Activated effector memory CD4-positive, alpha-beta T cell treated with Interleukin-2 at 50 U/mL for 16 hours (primary cell): ENCODE measurements at places on chromosomes 12 and 14.

GRCh38 chr12:89309815-89310214, 42.5 kb downstream of the DUSP6 start:
- no peak for DNase-seq

DNA sequence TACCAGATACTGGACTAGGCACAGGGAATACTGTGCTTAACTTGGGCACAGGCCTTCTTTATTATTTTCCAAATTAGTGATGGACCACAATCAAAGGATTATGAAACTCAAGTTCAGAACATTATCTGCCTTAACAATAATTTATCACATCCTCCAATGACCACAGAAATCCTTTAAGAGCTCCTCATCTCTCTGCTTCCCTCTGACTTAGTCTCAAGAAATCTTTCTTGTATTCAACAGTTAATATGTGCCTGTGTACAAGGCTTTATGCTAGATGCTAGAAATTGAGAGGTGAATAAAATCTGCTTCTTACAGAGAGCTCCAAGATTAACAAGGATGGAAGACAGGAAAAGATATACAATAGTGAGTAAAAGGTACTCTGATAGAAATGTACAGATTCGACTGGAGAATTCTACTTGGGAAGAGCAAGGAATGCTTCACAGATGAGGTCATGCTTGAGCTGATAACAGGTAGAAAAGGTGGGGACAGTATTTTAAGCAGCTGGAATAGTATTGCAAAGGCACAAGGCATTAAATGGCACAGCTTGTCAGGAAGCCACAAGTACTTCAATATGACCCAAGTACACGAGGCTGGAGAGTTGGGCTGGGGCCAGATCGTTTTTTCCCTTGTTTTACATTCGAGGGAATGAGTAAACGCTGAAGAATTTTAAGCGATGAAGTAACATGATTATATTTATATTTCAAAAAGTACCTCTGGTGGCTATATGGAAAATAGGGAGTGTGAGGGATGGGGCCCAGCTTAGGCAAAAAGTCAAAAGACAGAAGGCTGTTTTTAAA, 55.1 kb upstream of the ARID2 start:
- no peak for DNase-seq

- no peak for DNase-seq
Observed at GRCh38 chr14:55192054-55192621, 753 bp upstream of the DLGAP5 start.

- no peak for DNase-seq
Observed at GRCh38 chr12:14264778-14265177, 100.7 kb upstream of the ATF7IP start.

DNA sequence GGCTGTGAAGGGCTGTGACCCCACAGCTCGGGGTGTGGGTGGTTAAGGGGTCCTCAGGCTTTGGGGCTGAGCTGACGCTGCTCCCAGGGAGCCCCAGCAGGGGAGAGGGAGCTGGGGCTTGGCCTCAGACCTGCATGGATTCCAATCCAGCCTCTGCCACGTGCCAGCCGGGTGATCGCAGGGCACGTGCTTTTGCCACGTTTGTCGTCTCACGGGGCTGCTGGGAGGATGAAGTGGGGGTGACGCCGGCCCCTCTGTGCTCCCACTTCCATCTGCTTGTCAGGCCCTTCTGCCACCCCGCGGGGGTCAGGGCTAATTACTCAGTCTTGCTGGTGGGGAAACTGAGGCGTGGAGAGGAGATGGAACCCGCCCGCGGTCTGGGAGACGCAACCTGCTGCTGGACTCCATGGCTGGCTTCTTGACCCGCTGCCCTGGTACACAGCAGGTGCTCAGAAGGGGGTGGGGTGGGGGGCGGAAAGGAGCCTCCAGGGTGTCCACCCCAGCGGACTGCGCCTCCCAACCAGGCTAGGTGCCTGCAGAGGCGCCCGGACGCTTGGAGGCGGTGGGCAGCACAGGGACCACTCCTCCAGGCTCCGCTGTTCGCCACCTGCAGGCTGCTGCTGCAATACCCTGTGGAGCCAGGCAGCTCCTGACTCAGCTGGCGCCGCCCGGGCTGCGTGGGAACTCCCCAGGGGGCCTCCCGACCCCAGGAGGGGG, 36.4 kb upstream of the PRIMA1 start:
- no peak for DNase-seq

GRCh38 chr12:123225443-123225842, 7.5 kb downstream of the MPHOSPH9 start:
- no peak for DNase-seq

GRCh38 chr12:96352161-96352835, 47.9 kb downstream of the CDK17 start:
- DNase-seq = no peak

- DNase-seq = no peak
Observed at GRCh38 chr12:107873223-107873622, 98.7 kb downstream of the ASCL4 start.

DNA sequence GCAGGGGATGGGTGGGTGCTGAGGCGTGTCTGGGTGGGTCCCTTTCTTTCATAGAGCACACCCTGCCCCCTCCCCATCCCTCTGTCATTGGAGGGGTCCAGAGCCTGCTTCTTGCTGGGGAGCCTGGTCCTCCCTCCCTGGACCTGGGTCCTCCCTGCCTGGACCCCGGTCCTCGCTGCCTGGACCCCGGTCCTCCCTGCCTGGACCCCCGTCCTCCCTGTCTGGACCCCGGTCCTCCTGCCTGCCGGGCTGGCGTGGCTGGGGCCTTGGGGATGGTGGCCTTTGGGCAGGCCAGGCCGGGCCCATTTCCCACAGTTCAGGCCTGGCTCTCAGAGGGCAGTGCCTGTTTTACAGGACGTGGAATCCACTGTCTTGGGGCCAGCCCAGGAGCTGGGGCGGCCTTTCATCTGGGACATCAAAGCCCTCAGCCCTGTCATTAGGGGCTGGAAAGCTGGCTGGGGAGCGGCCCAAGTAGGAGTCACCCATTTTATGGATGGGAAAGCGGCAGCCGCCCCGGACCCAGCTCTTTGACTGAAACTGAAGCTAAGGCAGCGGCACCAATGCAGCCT, 44.6 kb downstream of the KIF26A start:
- no peak for DNase-seq

GRCh38 chr14:102898298-102898697, 24.2 kb upstream of the AMN start:
- DNase-seq = no peak

DNA sequence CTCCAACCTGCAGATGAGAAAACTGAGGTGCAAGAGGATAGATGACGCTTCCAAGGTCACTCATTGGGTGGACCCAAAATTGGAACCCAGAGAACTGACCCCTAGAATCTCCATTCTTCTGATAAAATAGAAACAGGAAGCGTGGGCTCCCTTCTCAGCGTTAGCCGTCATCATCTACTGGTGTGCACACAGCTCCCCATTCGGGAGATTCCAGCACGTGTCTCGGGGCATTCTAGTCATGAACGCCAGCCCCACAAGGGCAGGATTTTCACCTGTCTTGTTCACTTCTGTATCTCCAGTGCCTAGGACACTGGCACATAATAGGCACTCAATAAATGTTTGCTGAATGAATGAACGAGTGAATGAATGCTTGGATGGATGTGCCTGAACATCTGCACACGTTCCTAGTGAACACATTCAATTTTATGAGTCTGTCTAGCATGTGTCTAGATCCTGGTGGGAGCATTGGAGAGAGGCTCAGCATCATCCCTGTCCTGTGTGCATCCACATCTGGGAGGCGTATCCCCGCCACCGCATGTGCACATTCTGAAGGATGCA, 30.5 kb downstream of the RASAL1 start:
- no peak for DNase-seq

GRCh38 chr12:102023343-102023930, 38.4 kb downstream of the WASHC3 start:
- DNase-seq = no peak

- DNase-seq = no peak
Observed at GRCh38 chr14:72332871-72333270, 400.6 kb downstream of the RGS6 start.

- no peak for DNase-seq
Observed at GRCh38 chr14:94043111-94043755, 17.1 kb downstream of the OTUB2 start.

GRCh38 chr12:40138526-40138925, 32.6 kb upstream of the SLC2A13 start:
- no peak for DNase-seq

GRCh38 chr14:71932229-71932981, at the start of gene RGS6:
TSS of gene RGS6 (plus strand) at chr14:71932429.
- no peak for DNase-seq

DNA sequence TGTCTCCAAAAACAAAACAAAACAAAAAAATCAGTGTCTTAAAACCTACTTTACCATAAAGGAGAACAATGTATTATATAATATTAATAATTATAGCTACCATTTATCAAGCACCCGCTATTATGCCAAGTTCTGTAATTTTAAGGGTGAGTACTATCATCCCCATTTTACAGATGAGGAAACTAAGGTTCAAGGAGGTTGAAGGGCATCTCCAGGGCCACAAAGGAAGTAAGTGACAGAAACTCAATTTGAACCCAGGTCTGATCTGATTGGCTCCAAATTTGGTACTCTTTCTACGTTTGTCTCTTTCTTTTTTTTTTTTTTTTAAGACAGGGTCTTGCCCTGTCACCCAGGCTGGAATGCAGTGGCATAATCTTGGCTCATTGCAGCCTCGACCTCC, 115.4 kb downstream of the BCAT1 start:
- no peak for DNase-seq

- DNase-seq = no peak
Observed at GRCh38 chr12:89038831-89039512, 313.3 kb downstream of the DUSP6 start.

DNA sequence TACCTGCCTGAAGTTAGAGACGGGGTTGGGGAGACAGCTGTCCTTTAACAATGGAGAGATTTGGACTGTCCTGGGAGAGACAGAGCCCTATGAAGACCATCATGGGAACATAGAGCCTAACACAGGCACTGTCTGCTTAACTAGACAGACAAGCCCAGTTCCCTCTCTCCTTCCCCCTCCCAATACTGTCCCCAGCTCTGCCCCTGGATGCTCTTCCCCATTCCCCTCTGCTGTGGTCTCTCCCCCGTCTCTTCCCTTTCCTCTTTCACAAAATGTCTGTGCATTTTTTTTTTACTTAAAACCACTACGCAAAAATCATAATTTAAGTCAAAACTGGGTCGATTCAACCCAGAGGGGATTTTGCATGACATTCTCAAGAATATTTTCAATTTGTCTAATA, 232.9 kb downstream of the CHST11 start:
- DNase-seq = no peak

DNA sequence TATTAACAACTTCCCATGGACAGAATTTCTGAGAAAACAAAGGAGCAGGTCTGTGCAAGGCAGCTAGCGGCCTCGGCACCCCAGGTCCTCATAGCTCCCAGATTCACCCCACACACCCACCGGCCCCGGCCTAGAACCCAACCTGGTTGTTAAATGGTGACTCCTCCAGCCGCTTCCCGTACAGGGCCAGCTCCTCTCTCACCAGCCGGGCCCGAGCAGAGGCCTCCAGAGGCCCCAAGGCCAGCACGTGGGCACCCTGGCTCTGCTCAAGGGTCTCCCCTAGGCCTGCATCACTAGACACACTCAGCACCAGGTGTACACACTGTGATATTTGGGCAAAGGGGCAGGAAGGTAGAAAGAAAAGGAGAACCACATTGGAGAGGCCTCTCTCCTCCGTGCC, 30.3 kb downstream of the TEP1 start:
- DNase-seq = no peak

GRCh38 chr12:4858386-4858785, 51.3 kb upstream of the KCNA1 start:
- no peak for DNase-seq
